NCI-H69 (cell line): ENCODE measurements at places on chromosomes 16 and 17.
A peak's percentile ranks its signal among the peaks of the same experiment; 100 is the strongest.

GRCh38 chr17:51682115-51682514, 421.8 kb downstream of the UTP18 start:
- no peak for DNase-seq

DNA sequence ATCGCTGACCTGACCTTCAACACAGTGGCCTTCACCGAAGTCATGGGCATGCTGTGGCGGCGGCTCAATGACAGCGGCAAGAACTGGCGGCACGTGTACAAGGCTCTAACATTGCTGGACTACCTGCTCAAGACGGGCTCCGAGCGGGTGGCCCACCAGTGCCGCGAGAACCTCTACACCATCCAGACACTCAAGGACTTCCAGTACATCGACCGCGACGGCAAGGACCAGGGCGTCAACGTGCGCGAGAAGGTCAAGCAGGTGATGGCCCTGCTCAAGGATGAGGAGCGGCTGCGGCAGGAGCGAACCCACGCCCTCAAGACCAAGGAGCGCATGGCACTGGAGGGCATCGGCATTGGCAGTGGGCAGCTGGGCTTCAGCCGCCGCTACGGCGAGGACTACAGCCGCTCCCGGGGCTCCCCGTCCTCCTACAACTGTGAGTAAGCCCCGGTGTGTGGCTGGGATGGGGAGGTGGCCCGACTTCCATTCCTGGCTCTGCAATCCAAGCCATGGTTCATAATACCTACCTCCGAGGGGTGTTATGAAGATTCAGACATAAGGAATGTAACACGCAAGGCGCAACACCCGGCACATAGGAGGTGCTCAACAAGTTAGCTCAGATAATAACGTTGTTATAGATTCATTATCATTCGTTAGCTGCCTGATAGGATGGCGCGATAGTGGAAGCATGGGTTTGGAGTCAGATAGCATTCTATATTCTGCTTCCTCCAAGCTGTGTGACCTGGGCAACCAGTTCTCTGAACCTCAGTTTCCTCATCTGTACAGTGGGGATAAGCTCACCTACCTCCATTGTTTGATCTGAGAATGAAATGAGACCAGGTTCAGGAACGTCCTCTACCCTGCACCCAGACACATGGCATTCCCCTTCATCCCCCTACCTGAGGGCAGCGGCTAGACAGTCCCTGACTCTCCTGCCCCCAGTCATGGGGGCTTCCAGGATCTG, 4.4 kb downstream of the EPN3 start:
- DNase-seq: no peak

- DNase-seq: peak; percentile 53
Measured at GRCh38 chr17:57582881-57583756, 162.0 kb downstream of the CCDC182 start.

DNA sequence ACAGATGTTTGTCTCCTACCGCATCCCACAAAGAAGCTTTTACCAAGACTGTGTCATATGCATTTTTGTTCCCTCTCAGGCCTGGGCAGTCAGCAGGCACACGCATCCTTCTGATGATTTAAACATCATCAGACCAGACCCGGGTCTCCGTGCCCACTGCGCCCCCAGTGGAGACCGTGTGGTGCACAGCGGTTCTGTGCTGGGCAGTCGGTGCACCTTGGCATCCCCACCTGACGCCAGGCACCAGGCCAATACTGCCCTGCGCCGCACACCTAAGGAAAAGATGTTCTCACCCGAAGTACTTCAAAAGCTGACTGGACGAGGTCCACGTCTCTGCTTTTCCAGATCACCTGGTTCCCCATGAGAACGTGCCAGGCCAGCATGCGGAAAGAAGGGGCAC, 10.6 kb upstream of the PLD6 start:
- no peak for DNase-seq

DNA sequence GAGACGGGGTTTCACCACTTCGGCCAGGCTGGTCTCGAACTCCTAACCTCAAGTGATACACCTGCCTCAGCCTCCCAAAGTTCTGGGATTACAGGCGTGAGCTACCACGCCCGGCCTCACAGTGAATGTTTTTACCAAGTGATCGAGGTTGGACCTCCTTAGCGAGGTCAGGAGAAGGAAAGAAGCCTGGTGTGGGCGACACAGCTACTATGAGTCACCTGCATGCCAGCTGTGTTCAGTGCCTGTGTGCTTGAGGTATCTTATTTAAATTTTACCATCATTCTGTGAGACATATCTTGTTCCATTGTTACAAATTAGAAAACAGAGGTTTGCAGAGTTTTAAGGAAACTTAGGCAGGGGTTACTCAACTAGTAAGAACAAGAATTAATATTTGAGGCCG, 174.8 kb upstream of the DYNLRB2 start:
- no peak for DNase-seq

GRCh38 chr16:19689342-19689741, 28.7 kb downstream of the KNOP1 start:
- DNase-seq: no peak

- no peak for DNase-seq
Measured at GRCh38 chr17:557371-557770, 157.3 kb downstream of the VPS53 start.

- DNase-seq: no peak
Measured at GRCh38 chr16:6157806-6158205, 1060.2 kb upstream of the EEF2KMT start.

DNA sequence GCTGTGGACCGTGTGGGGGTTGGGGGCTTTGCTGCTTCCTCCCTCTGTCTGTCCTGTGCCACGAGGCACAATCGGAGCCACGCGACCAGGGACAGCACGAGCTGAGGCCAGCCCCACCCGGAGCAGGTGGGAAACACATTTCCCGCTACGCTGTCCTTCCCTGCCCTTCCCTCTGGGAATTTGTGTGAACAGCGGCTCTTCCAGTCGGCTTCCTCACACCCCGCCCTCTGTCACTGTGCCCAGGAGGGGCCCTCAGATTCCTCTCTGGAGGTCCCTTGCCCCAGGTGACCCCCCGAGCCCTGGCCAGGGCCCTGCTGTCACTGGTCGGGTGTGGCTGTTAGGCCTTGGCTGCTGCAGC, 19.6 kb downstream of the SPIRE2 start:
- DNase-seq: no peak

- DNase-seq: no peak
Measured at GRCh38 chr17:20091174-20092029, 82.2 kb downstream of the SPECC1 start.
